Upper lobe of right lung (tissue), 1 donor: ENCODE measurements at places on chromosomes 1 and 21. TPM values are rescaled to one million over a fixed set of nuclear protein-coding genes. Genes with fewer than 3 reads are reported as not detected.
A peak's percentile ranks its signal among the peaks of the same experiment; 100 is the strongest.

OR2L3 gene
- not detected for total RNA-seq

PEX11B gene
- total RNA-seq = 31.0 TPM

TCHHL1 gene
- not detected for total RNA-seq

DNA sequence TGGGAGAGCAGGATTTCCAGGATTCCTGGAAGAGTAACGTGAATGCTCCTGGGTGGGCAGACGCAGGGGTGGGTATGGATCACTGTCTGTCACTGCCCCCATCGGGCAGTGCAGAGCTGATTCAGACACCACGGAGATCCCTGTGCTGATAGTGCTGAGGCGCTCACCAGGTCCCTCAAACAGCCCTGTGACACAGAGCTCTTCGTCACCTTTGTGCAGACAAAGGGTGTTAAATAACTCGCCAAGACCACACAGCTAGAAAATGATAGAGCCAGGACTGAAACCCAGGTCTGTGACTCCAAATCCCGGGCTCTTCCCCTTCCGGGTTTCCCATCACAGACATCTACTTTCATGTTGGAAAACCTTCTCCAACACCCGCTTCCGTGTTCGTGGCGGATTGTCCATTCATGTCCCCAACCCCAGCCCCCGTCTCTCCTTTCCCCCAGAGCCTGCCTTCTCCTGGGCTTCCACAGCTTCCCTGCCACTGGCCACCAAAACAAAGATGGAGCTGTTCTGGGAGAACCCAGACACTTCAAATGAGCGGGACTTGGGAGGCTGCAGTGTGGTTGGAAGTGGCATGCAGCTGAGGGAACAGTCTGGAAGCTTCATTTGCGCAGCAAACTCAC is 2.6 kb downstream of the EFHD2 start:
- DNase-seq = no peak

DNA sequence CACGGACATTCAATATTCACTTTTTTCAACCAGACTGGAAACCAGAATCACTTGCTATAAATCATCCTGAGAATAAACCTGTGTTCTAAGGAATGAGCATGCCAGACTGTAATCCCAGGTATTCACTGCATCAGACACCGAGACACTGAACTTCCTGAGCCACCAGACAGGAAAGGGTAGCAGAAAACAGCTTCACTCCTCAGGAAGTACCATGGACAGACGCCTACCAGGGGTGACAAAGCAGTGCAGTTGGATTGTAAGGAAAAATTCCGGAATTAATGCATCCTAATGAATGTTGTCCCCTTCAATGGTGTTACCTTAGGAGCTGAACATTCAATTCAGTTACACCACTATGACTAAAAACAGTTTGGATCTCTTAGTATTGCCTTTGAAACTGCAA is 156.1 kb downstream of the PIGK start:
- no peak for DNase-seq

DNA sequence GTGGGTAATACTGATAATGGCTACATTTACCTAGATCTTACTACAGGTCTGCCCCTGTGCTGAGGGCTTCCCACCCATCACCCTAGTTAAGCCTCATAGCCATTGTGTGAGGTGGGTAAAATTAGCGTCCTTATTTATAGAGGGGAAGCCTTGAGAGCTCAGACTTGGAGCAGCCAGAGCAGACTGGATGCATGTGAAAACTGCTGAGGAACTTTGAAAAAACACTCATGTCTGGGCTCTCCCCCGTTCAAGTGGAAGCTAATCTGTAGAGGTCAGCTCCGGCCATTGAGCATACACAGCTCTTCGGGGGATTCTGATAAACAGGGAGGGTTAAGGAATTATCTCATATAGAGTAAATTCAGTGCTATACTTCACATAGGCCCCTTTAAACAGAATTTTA is 389.7 kb downstream of the RPS6KC1 start:
- DNase-seq = no peak

- DNase-seq = no peak
Measured at GRCh38 chr21:38505654-38506523, 7.6 kb upstream of the ERG start.

DNA sequence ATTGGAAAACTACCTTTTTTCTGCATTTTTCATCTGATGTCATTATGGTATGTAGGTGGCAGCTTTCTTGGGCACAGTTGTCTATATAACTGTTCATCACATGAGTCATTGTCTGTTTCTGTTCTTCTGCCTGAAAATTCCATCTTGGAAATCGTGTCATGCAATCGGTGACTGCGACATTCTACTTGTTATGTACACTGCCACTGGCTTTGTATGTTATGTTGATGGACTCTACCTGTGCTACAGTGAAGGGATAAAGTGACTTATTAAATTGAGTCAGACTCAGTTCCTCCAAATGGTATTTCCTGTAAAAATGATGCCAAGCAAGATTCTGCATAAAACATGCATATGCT is 8.6 kb downstream of the SMAP2 start:
- DNase-seq = no peak

DNA sequence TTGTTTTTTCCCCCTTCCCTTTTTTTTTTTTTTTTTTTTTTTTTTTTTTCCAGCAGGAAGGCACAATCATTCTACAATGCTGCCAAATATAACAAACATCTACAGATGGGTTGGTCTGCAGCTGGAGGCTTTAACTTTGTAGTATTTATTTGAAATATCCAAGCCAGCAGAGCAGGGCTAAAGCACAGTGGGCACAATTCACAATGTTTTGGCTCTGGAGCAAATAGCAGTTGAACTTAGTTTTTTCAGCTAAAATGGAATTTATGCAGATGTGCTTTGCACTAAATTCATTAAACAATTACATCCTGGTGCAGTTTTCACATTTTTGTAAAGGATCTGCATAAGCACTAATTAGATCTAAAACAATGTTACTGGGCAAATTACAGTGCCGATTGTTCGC is 39.8 kb upstream of the ZBTB18 start:
- DNase-seq = no peak

- DNase-seq = peak; percentile 62
Measured at GRCh38 chr21:46205766-46206162, 21.5 kb upstream of the SPATC1L start.

DNA sequence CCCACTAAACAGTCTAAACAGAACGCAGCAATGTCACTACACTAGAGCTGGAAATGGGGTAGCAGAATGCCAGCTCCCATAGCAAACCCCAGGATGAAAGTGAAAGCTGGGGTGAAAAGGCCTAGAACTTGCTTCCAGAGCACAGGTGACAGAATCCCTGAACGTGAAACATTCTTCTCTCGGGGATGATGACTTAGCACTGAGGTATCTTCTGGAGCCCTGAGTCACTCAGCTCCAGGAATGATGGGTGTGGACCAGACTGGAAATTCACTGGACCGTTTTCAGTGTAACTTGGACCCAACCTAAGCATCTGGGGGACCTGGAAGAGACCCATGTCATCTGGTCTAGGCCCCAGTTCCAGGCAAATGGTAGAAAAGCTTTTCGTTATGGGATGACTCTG is 108.9 kb downstream of the CDC7 start:
- no peak for DNase-seq

GRCh38 chr1:16922885-16923431 is 1.2 kb downstream of the CROCC start:
- no peak for DNase-seq
